ENCODE measurements at places on chromosomes 16 and 17.

GRCh38 chr17:12917399-12917798, 100.4 kb downstream of the ELAC2 start:
- no peak for DNase-seq

DNA sequence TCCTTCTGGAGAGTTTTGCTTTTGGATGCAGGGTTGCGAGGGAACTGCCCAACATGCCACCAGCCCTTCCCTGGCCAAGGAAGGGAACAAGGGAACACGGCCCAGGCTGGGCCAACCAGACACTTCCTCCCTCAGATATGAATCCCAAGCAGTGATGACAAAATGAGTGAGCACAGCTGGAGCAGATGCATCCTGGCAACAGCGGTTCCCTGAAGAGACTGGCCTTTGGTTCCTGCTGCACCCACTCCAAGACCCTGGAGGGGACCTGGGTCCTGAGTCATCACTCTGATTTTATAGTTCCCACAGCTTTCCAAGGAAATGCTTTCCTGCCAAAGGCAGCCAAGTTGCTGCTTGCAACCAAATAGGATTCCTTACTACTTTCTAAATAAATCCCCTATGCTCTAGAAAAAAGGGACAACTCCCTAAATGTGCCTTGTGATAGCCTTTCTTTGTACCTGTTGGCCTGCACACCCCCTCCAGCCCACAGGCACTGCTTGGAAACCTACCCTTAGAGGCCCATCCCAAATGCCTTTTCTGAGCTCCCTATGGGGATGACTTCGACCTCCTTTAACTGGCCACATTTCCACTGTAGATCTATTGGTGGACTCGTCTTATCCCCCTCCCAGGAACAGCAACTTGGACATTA, 5.3 kb downstream of the ST3GAL2 start:
- DNase-seq = peak; percentile 66

DNA sequence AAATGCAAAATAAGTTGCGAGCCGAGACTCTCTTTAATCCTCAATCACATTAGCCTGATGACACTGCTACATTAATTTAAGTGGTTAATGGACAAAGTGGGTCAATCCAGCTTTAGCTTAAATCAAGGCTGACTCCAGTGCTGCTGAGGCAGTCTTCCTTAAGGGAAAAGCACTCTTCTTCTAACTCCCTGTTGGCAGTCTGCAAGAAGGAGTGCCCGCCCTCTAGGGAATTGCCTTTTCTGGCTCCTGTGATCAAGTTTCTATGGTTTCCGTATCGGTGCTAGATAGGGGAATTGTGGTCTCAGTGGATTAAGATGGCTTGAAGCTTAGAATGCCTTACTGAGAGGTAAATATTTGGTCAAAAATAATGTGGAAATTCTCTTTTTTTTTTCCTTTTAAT, 41.0 kb downstream of the HS3ST3B1 start:
- no peak for DNase-seq

DNA sequence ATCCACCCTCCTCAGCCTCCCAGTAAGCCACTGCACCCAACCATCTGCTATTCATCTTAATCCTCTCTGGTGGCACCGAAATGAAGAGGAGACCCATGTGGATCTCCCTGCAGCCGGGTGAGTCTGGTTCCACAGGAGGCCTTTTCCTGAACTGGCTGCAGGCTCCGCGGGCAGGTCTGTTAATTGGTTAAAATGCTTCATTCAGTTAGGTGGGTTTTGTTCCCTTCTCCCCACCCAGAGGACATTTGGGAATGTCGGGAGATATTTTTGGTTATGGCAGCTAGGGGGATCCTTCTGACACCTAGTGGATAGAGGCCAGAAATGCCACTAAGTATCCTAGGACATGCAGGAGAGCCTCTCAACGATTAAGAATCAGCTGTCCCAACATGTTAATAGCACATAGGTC, 16.7 kb downstream of the C16orf54 start:
- peak; percentile 21 for DNase-seq

DNA sequence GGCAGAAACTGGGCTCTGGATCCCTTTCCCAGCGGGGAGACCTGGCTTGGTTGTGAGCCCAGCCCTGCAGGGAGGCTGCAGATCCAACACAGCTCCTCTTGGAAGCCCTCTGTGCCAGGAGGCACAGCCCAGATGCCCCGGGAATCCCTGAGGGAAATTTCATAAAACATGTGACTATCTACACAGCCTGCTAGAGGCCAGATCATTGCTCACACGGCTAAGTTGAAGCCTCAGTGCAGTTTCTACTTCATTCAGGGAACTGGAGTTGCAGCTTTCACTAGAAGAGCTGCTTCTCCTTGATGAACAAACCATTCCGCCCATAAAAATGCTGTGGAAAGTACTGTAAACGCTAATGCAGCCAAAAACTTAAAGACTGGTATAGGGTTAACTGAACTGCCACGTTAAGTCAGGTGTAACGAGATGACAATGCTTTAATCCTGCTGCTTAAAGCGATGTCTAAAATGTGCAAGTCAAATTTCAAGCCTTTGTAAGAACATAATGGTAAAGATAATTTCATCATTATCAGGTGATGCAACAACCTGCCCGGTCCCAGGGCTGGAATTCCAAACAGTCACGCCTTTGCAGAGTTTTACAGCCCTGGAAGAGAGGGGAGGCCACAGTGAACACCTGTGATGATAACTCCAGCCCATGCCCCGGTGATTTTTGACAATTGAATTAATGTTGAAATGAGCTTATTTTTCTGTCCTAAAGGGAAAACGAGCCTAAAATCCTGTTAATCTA, 172.5 kb downstream of the ZFHX3 start:
- no peak for DNase-seq

- no peak for DNase-seq
These were observed 14.4 kb downstream of the ATP6V0D1 start for GRCh38 chr16:67466581-67466980.

GRCh38 chr16:20760346-20760745, 3.5 kb upstream of the ACSM3 start:
- DNase-seq = no peak

DNA sequence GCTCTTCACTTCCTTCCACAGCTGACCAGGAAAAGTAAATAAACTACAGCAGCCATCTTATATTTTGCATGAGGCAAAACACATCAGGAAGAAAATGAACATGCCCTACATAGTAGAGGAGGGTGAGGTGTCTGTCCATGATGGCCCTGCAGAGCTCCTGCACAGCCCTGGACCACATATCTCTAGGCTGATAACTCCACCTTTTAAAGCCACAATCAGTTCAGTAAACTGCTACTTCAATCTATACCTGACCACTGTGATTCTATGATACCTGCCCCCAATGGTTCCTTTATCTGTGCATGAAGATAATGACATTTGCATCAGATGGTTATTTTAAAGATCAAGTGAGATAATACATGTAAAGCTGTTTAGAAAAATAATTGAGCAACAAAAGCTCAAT, 82.2 kb downstream of the HELZ start:
- no peak for DNase-seq

DNA sequence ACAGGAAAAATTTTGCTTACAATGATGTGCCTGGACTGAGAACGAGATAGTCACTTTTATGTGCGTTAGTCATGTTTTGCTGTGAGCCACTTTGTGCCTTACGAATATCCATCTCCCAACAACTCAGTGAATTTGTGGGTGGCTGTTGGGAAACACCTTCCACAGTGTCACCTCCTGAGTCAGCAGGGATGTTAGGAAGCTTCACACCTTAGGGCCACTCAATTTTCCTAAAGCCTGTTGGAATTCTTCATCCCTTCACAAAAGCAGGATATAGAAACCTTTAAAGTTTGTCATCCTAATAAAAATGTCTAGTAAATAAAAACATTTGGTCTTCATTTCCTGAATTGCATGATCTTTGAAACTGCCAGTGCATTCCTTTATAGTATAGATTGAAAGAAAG, 4.3 kb upstream of the KRTAP3-1 start:
- DNase-seq = peak; percentile 92

GRCh38 chr17:27649929-27650328, 18.9 kb downstream of the LGALS9 start:
- no peak for DNase-seq

GRCh38 chr16:7437135-7437804, 104.6 kb downstream of the RBFOX1 start:
- no peak for DNase-seq

DNA sequence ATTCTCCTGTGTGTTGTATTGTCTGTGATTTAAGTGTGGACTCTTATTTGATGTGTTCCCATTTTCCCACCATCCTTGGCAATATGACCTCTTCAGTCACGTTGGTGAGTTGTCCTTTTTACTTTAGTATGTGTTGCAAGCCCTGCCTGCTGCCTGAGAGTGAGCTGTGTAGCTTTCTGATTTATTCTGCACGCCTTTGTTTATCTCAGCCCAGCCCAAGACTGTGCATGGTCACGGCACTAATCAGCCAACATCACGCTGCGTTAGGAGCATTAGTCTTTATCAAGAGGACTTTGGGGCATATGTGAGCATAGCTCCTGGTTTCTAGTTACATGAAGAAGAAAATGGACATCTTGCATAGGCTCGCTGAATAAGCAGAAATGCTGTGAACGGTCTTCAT, 6.0 kb downstream of the TOM1L1 start:
- no peak for DNase-seq

GRCh38 chr17:37737081-37737480, 7.8 kb downstream of the HNF1B start:
- no peak for DNase-seq

All from HFF-Myc (cell line).